ENCODE measurements at places on chromosomes 3 and 15.
A peak's percentile ranks its signal among the peaks of the same experiment; 100 is the strongest.

DNA sequence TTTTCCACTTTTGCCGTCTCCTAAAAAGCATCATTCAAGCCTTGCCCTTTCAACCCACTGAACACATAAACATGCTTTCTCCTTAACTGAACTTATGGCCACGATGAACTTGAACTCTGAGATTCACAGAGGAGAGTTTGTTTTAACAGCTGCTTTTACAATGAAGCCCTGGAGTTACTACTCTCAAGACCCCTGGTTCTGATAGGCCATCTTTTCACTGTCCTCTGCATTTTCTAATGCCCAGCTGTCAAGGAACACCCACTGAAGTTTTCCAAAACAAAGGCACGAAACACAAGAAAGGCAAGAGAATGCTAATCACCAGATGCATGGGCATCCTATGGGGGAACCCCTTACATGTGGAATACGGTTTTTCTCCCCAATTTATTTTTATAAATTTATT is 100.8 kb downstream of the ADAMTS9 start:
- no peak overlapping the region for H3K27ac ChIP-seq
- H3K36me3 ChIP-seq, result no peaks in the 10 kb centered on the region
- H3K27me3 ChIP-seq, result no peaks in the 10 kb centered on the region
- DNase-seq, result no peak

DNA sequence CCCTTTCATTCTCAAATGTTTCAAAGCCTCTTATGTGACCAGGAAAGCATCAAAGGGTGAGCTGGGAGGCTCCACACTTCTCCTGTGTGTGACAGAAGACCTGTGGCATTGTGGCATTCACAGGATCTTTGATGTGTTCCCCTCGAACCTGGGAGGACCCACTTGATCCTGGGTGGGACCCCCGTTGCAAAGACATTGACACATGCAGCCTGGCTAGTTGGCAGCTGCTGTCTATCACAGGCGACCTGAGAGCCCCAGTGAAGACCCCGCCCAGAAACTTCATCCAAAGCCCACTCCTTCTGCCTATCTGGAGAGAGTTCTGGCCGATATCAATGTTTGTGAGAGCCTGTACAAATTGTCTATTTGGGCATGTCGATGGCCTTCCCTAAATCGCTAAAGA is 140.4 kb upstream of the ATP2B2 start:
- peaks cover 68% of the 10 kb centered on the region for H3K27me3 ChIP-seq
- DNase-seq, result no peak
- no peaks in the 10 kb centered on the region for H3K36me3 ChIP-seq
- H3K4me1 ChIP-seq, result no peaks in the 10 kb centered on the region

GRCh38 chr3:183172051-183172639 is 9.6 kb upstream of the LAMP3 start:
- no peak for DNase-seq
- no peak overlapping the region for H3K27ac ChIP-seq
- H3K4me1 ChIP-seq, result no peaks in the 10 kb centered on the region
- no peak overlapping the region for H3K4me3 ChIP-seq

DNA sequence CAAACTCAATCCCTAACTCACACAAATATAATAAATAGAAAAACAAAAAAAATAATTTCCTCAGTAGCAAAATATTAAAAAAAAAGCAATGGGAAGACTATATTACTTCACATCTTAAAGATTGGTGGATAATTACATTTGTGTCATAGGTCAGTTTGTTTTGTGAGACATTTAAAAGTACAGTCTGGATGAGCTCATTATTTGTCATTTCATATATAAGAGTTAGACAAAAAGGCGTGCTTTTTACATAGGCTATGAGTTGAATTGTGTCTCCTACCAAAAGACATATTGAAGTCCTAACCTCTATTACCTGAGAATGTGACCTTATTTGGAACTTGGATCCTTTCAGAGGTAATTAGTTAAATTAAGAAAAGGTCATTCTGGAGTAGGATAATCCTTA is 710.1 kb upstream of the CBLB start:
- H3K27ac ChIP-seq, result peak overlapping the region; percentile 14
- H3K4me1 ChIP-seq, result peaks cover 15% of the 10 kb centered on the region
- no peaks in the 10 kb centered on the region for H3K36me3 ChIP-seq
- DNase-seq, result peak; percentile 80

DNA sequence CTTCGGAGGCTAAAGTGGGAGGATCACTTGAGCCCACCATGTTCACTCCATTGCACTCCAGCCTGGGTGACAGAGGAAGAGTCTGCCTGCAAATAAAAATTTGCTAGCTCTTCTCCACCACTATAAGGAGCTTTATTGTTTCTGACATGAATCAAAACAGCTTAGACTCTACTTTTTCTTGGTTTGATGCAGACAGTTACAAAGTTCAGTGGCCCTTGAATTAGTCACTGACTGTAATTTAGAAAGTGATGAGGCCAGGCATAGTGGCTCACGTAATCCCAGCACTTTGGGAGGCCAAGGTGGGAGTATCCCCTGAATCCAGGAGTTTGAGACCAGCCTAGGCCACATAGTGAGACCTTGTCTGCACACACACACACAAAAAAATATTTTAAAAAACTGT is 172.4 kb upstream of the CGNL1 start:
- no peaks in the 10 kb centered on the region for H3K27me3 ChIP-seq
- H3K4me1 ChIP-seq, result peaks cover 2% of the 10 kb centered on the region
- no peak for DNase-seq

DNA sequence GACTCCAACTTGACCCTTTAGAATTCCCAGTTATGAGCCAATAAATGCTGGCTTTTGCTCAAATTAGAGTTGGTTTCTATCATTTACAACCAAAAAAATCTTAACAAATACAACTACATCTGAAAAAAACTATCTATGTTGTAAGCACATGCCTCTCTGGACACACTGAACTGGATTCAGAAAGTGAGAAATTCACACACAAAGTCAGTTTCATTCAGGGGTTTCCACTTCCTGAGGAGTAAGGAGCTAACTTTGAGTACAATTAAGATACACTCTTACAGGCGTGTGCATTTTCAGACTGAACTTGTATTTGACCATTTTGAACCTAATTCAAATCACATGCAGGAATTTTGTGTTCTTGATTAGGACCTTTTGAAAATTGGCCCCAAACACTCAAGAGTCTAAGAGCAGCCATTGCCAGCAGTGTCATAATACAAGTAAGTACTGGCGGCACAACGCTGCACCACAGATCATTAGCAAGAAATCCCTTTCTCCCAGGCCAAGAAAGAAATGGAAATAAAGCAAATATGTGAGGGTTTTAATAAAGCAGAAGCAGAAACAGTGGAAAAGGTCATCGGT is 31.2 kb downstream of the LINS1 start:
- H3K4me1 ChIP-seq, result no peaks in the 10 kb centered on the region
- DNase-seq, result no peak
- no peak overlapping the region for H3K27ac ChIP-seq
- no peak overlapping the region for H3K4me3 ChIP-seq
- H3K27me3 ChIP-seq, result no peaks in the 10 kb centered on the region

DNA sequence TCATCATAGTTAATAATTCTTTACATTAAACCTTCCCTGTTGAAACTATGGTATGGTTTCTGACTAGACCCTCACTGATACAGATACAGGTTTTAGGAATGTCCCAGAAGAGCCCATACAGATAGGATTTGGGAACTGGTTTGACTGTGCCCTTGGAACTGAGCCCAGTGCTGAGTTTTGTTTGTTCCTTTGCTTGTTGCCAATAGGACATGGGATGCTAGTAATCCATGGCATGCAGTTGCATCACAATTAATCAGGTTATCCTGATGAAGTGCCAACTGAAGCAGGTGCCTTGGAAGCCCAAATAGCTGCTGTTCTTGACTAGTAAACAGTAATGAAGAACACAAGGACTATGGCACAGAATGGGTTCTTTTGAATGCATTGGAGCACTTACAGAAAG is 230.6 kb downstream of the NEK10 start:
- H3K27ac ChIP-seq, result no peak overlapping the region
- DNase-seq, result peak; percentile 67
- no peaks in the 10 kb centered on the region for H3K4me1 ChIP-seq
- H3K4me3 ChIP-seq, result no peak overlapping the region
- peaks cover 18% of the 10 kb centered on the region for H3K27me3 ChIP-seq

- DNase-seq, result no peak
- no peaks in the 10 kb centered on the region for H3K27me3 ChIP-seq
- peaks cover 13% of the 10 kb centered on the region for H3K4me1 ChIP-seq
- H3K27ac ChIP-seq, result peak overlapping the region; percentile 23
Observed at GRCh38 chr3:196942915-196943277, 568 bp upstream of the NCBP2 start.

DNA sequence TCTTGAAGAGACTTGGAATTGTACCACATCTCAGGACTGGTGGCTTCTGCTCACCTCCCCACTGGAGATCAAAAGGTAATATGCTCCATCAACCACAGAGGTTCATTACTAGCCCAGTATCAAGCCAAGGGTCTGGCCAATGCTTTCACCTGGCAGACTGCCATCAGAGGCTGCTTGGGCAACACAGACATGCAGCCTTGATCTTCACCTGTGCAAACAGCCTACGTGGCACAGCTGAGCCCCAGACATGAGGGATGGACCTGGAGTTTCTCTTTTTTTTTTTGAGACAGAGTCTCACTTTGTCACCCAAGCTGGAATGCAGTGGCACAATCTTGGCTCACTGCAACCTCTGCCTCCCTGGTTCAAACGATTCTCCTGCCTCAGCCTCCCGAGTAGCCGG is 105.6 kb upstream of the HES1 start:
- no peak overlapping the region for H3K27ac ChIP-seq
- no peaks in the 10 kb centered on the region for H3K27me3 ChIP-seq
- H3K4me3 ChIP-seq, result no peak overlapping the region
- H3K4me1 ChIP-seq, result no peaks in the 10 kb centered on the region
- DNase-seq, result peak; percentile 10

GRCh38 chr15:70647396-70647795 is 116.0 kb downstream of the UACA start:
- H3K4me1 ChIP-seq, result peaks cover 16% of the 10 kb centered on the region
- H3K4me3 ChIP-seq, result no peak overlapping the region
- no peak for DNase-seq
- H3K27ac ChIP-seq, result no peak overlapping the region

- no peak overlapping the region for H3K4me3 ChIP-seq
- no peaks in the 10 kb centered on the region for H3K4me1 ChIP-seq
- no peak overlapping the region for H3K27ac ChIP-seq
Observed at GRCh38 chr3:179421500-179421899, 29.8 kb downstream of the GNB4 start.

DNA sequence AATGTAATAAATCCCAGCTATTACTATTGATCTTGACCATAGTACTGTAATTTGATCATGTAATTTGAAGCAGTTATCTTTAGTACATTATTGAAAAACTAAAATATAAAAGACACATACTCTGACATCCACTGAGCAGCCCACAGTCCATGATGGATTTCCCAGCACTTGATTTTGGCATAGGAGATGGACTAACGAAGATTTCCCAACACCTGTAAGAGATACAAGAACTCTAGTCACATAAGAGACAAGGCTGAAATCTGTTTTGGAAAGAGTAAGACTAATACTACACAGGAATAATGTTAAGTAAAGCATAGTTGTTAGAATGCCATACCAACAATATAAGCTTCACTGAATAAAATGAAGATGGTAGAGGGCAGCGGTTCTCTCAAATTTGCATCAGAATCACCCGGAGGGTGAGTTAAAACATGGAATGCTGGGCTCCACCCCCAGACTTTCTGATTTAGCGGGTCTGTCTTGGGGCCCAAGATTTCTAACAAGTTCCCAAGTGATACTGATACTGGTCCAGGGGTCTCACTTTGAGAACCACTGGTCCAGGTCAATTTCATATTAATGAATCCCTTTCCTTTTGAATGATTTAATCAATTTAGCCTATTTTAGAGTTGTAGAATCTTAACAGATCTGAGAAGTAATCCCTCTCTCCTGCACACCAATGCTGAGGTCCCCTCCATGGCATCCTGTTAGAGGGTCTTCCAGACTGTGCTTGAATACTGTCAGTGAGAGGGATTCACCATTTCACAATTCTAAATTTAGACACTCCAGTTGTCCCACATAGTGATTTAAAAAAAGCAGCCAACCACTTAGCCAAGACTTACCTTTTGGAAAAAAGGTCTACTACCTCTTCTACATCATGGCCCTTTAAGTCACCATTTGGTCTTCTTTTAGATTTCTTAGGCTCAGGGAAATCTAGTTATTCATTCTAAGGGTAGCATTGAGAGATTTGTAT is 11.5 kb downstream of the RABL3 start:
- no peak overlapping the region for H3K4me3 ChIP-seq
- H3K4me1 ChIP-seq, result no peaks in the 10 kb centered on the region
- no peaks in the 10 kb centered on the region for H3K36me3 ChIP-seq
- no peak for DNase-seq
- no peaks in the 10 kb centered on the region for H3K27me3 ChIP-seq

DNA sequence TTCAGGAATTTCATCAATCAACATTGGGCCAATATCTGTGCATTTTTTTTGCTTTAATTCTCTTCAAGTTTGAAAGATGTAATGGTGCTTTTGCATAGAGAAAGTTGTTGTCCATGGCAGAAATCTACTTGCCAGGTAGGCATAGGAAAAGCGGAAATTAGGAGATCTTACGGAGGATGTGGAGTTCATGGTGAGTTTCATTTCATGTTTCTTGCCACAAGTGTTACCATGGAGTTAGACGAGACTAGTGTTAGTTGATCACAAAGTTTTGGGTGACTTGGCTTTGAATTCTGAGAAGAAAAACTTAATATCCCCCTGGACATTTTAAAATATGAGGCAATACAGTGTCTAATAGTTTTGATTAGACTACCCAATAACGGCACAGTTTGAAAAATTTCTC is 1.0 kb upstream of the P2RY13 start:
- no peak for DNase-seq
- no peaks in the 10 kb centered on the region for H3K27me3 ChIP-seq
- H3K36me3 ChIP-seq, result no peaks in the 10 kb centered on the region

Data from PC-3 (cell line).